T-helper 17 cell (primary cell): ENCODE measurements at places on chromosomes 3 and 15.

- H3K27me3 ChIP-seq, result peaks cover 44% of the 10 kb centered on the region
- DNase-seq, result no peak
- no peaks in the 10 kb centered on the region for H3K4me1 ChIP-seq
- peaks cover 2% of the 10 kb centered on the region for H3K36me3 ChIP-seq
- no peak within 1 kb of the TSS for H3K27ac ChIP-seq
- peak within 1 kb of the TSS; percentile 21 for H3K4me3 ChIP-seq
Observed at GRCh38 chr3:134650431-134651346, at the start of gene KY. Gene KY, minus strand, starts transcription at chr3:134651022. Its CDS starts 62 bp downstream, at chr3:134650960.

DNA sequence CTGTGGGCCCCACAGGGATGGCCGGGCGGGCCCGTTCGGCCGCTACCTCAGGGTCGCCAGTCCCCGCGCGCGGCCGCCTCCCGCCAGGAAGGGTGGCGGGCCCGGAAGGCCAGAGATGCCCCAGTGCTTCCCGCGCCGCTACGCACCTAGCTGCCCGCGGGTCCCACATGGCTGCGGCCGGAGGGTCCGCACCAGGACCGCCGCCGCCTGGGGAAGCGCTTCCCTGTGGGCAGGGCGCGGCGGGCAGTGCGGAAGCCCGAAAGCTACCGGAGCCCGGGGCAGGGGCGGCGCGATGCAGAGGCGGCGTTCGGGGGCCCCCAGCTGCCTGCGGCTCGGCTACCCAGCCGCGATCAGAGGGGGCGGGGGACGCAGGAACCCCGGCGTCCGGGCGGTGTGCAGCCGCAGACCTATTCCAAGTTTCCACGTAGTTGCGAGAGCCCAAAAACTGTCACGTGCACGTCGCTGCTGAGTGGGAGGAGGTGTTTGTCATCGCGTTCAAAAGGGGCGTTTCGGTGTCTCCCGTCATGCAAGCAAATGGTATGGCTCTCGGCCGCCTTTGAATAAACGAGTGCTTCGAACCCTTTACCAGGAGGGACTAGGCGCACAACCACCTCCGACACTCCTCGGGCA, at the start of gene TRANK1:
Gene TRANK1, minus strand, starts transcription at position 414 of the 630 bp plus-strand sequence. Its CDS starts 245 bp downstream, at position 169.
- peaks cover 6% of the 10 kb centered on the region for H3K36me3 ChIP-seq
- peak within 1 kb of the TSS; percentile 87 for H3K4me3 ChIP-seq
- peak; percentile 72 for DNase-seq
- peak within 1 kb of the TSS; percentile 70 for H3K27ac ChIP-seq

DNA sequence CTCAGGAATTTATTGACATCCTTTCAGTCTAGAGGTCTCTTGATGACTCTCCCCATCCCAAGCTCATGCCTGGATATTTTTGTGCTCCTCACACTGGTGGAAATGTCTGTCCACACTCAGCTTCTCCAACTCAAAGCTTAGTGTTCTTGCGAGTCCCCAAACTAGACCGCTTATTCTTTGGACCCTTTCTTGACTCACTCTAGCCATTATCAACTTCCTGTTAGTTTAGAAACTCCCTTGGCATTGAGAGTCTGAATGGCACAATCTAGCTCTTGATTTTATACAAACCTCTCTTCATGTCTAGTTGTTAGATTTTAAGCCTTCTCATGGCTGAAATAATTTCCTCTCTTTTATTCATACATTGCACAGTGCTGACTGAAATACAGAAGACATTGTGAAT, 19.6 kb downstream of the TIGIT start:
- no peak for DNase-seq
- no peaks in the 10 kb centered on the region for H3K27me3 ChIP-seq
- peak overlapping the region; percentile 59 for H3K27ac ChIP-seq
- no peaks in the 10 kb centered on the region for H3K36me3 ChIP-seq
- H3K4me3 ChIP-seq, result no peak overlapping the region

DNA sequence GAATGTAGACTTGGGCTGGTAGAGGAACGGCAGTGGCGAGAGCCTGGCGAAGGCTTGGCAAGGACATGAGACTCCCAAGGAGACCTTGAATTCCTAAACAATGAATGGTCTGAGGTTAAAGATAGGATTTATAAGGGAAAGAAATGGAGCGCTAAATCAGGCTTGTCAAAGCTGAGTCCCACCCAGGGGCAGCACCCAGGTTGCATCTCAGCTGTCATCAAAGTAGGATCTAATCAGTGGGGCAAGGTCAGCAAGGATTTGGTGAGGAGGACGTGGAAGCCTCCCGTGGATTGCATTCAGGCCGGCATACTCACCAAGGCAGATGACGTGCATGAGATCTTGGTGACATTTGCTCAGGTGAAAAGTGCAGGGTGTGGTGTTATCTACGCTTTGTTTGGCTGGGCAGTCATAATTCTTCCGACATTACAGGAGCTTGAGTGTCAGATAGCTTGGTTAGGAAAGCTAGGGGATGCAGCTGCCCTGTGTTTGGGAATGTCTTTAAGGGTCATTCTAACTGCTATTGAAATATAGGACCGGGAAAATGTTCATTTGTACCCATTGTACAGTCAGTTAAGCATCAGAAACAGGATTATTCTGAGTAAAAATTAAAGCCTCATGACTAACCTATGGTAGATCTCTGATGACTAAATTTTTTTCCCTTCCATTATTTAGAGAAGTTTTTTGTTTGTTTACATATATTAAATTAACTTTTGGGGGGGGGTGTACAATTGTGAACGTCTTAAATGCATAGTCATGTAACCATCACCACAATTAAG, 99.4 kb upstream of the TSC22D2 start:
- DNase-seq, result no peak
- H3K36me3 ChIP-seq, result no peaks in the 10 kb centered on the region
- H3K4me3 ChIP-seq, result no peak overlapping the region
- H3K4me1 ChIP-seq, result no peaks in the 10 kb centered on the region
- H3K27me3 ChIP-seq, result peaks cover 83% of the 10 kb centered on the region

- peak overlapping the region; percentile 100 for H3K27ac ChIP-seq
- H3K4me3 ChIP-seq, result peak overlapping the region; percentile 100
- peak; percentile 33 for DNase-seq
- peaks cover 7% of the 10 kb centered on the region for H3K36me3 ChIP-seq
Observed at GRCh38 chr15:78873793-78874765, 1.4 kb downstream of the MORF4L1 start.

GRCh38 chr3:126684218-126684751, 19.8 kb upstream of the CHCHD6 start:
- no peak overlapping the region for H3K4me3 ChIP-seq
- peaks cover 11% of the 10 kb centered on the region for H3K27me3 ChIP-seq
- H3K4me1 ChIP-seq, result peaks cover 2% of the 10 kb centered on the region
- no peak for DNase-seq

- no peak overlapping the region for H3K27ac ChIP-seq
- H3K4me3 ChIP-seq, result no peak overlapping the region
- no peak for DNase-seq
- no peaks in the 10 kb centered on the region for H3K27me3 ChIP-seq
Observed at GRCh38 chr3:183298701-183299153, 45.7 kb downstream of the B3GNT5 start.

DNA sequence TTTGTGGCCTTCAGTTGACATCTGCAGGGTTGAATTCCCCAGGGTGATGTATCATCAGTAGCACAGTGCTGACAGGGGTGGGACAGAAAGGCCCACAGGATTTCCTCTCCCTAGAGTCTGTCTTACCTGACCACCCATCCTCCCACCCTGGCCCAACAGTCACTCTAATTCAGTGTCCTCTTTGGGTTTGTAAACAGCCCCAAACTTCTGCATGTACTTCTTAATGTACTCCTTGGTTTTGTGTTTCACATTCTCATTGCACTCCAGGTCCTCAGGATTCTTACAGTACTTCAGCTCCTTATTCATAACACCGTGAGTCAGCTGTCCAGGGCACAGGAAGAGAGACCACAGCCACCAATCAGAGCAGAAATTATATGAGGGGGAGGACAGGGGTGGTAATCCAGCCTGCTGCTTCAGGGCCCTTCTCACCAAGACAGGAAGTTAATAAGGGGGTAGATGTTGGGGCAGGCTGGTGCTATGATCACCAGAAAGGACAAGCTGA, 37.5 kb downstream of the NBEAL2 start:
- H3K36me3 ChIP-seq, result peaks cover 6% of the 10 kb centered on the region
- no peak for DNase-seq
- H3K4me3 ChIP-seq, result peak overlapping the region; percentile 25
- H3K27ac ChIP-seq, result peak overlapping the region; percentile 94

GRCh38 chr3:45219694-45220093, 6.4 kb downstream of the TMEM158 start:
- H3K27ac ChIP-seq, result peak overlapping the region; percentile 53
- H3K36me3 ChIP-seq, result no peaks in the 10 kb centered on the region
- H3K4me3 ChIP-seq, result no peak overlapping the region
- peaks cover 7% of the 10 kb centered on the region for H3K4me1 ChIP-seq
- H3K27me3 ChIP-seq, result peaks cover 78% of the 10 kb centered on the region
- no peak for DNase-seq

- H3K36me3 ChIP-seq, result peaks cover 2% of the 10 kb centered on the region
- no peak overlapping the region for H3K4me3 ChIP-seq
- no peak for DNase-seq
- no peaks in the 10 kb centered on the region for H3K27me3 ChIP-seq
- H3K27ac ChIP-seq, result peak overlapping the region; percentile 88
Observed at GRCh38 chr15:60362321-60363086, 35.3 kb downstream of the ANXA2 start.

- peaks cover 20% of the 10 kb centered on the region for H3K4me1 ChIP-seq
- H3K4me3 ChIP-seq, result no peak overlapping the region
- peaks cover 2% of the 10 kb centered on the region for H3K36me3 ChIP-seq
- no peak for DNase-seq
- no peak overlapping the region for H3K27ac ChIP-seq
- peaks cover 22% of the 10 kb centered on the region for H3K27me3 ChIP-seq
Observed at GRCh38 chr15:93859176-93859575, 372.2 kb upstream of the MCTP2 start.

DNA sequence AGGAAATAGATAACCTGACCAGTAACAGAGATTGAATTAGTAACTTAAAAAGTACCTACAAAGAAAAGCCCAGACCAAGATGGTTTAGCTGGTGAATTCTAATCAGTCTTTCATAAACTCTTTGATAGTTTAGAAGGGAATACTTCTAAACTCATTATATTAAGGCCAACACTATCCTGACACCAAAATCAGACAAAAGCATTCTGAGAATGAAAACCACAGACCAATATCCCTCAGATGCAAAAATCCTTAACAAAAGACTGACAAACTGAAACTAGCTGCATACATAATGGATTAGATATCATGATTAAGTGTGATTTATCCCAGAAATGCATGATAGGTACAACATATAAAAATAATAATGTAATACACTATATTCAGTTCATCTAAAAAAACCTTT, 115.6 kb downstream of the RFX7 start:
- H3K4me1 ChIP-seq, result no peaks in the 10 kb centered on the region
- no peak overlapping the region for H3K27ac ChIP-seq
- H3K4me3 ChIP-seq, result no peak overlapping the region
- peaks cover 5% of the 10 kb centered on the region for H3K36me3 ChIP-seq

DNA sequence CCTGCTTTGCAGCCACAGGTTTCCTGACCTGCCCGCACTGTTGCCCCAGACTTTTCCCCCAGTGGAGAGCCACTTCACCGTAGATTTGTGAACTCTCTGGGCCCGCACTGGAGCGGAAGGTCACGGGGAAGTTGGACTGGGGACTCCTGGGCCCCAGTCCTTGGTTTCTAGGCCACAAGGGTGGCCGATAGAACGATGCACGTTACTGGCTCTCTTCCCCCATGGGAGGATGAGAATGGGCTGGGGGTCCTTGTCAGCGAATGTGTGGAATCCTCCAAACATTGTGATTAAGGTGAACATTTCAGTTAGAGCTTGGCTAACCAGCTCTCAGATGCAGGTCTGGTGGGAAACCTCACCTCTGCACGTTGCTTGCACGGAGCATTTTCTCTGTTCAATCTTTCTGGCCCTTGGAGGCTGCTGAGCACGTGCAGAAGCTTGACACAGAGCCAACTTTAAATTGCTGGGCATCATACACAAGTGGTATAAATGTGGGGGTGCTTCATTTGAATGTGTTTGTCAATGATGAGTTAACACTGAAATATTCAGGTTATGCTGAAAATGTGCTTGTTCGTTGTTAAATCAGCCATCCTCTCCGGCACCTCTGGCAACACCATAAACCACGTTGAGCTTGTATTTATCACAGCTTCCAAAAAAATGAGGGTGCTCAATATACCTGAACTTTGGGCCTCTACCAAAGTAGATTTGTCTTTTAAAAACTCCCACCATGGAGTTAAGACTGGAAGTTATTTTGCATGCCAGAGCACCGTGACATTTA, 976 bp downstream of the DIS3L start:
- H3K36me3 ChIP-seq, result no peaks in the 10 kb centered on the region
- DNase-seq, result no peak
- H3K4me3 ChIP-seq, result peak overlapping the region; percentile 88
- peaks cover 24% of the 10 kb centered on the region for H3K4me1 ChIP-seq
- no peaks in the 10 kb centered on the region for H3K27me3 ChIP-seq

DNA sequence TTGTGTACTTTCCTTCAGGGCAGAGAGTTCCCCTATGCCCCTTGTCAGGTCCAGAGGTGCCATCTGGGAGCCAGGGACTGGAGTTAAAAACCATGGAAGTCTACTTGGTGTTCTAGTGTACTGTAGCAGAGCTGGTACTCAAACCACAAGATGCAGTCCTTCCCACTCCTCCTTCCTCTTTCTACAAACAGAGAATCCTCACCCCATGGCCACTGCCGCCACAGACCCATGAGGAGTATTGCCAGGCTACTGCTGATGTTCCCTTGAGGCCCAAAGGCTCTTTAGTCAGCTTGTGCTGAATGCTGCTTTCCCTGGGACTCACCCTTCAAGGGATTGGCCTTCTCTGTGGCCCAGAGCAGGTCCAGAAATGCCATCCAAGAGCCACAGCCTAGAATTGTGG, 229.2 kb upstream of the ZPLD1 start:
- no peak for DNase-seq
- H3K36me3 ChIP-seq, result peaks cover 7% of the 10 kb centered on the region
- no peak overlapping the region for H3K4me3 ChIP-seq
- no peaks in the 10 kb centered on the region for H3K27me3 ChIP-seq

GRCh38 chr3:193962986-193963685, 172.8 kb upstream of the HES1 start:
- no peak for DNase-seq
- peaks cover 4% of the 10 kb centered on the region for H3K4me1 ChIP-seq
- H3K27me3 ChIP-seq, result peaks cover 82% of the 10 kb centered on the region

- no peak for DNase-seq
- no peaks in the 10 kb centered on the region for H3K36me3 ChIP-seq
- no peak overlapping the region for H3K4me3 ChIP-seq
- H3K4me1 ChIP-seq, result no peaks in the 10 kb centered on the region
- H3K27me3 ChIP-seq, result peaks cover 11% of the 10 kb centered on the region
Observed at GRCh38 chr3:25448750-25449692, 21.0 kb downstream of the RARB start.

DNA sequence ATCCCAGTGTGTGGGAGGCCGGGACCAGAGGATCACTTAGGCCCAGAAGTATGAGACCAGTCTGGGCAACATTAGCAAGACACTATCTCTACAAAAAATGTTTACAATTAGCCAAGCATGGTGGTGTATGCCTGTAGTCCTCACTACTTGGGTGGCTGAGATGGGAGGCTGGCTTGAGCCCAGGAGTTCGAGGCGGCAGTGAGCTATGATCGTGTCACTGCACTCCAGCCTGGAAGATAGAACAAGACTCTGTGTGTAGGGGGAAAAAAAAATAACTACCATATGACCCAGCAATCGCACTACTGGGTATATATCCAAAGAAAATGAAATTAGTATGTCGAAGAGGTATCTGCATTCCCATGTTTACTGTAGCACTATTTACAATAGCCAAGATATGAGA, 22.6 kb downstream of the RYK start:
- DNase-seq, result no peak

GRCh38 chr3:190018460-190018859, 102.2 kb downstream of the P3H2 start:
- H3K4me3 ChIP-seq, result no peak overlapping the region
- no peaks in the 10 kb centered on the region for H3K36me3 ChIP-seq
- DNase-seq, result no peak
- H3K27ac ChIP-seq, result no peak overlapping the region

- H3K27ac ChIP-seq, result no peak overlapping the region
- no peaks in the 10 kb centered on the region for H3K27me3 ChIP-seq
- no peak overlapping the region for H3K4me3 ChIP-seq
- H3K4me1 ChIP-seq, result no peaks in the 10 kb centered on the region
Observed at GRCh38 chr15:47363653-47364052, 353.7 kb upstream of the SEMA6D start.
